GF-D8 (cell line): ENCODE measurements at places on chromosomes 13 and 19.

DNA sequence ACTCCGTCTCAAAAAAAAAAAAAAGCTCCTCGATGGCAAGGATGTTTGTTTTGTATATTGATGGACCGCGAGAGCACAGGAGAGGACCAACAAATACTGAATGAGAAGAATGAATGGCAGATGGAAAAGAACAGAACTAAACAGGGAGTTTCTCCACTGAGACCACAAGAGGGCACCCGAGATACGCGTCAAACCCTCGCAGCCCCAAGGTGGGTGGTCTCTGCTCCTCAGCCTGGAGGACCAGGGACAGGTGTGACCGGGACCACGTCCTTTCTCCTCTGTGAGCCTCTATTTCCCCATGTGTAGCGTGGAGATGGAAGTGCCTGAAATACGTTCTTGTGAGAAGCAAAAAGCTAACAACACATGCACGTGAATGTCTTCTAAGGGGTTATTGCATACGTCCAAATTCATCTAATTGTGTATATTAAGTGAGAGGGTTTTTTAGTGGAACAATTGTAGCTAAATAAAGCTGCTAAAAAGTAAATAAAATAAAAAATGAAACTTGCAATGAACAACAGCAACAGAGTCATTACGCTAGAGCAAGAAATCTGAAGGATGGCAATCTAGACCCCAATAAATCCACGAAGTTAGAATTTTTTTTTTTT is 8.3 kb upstream of the CDC42EP5 start:
- peak; percentile 11 for DNase-seq

DNA sequence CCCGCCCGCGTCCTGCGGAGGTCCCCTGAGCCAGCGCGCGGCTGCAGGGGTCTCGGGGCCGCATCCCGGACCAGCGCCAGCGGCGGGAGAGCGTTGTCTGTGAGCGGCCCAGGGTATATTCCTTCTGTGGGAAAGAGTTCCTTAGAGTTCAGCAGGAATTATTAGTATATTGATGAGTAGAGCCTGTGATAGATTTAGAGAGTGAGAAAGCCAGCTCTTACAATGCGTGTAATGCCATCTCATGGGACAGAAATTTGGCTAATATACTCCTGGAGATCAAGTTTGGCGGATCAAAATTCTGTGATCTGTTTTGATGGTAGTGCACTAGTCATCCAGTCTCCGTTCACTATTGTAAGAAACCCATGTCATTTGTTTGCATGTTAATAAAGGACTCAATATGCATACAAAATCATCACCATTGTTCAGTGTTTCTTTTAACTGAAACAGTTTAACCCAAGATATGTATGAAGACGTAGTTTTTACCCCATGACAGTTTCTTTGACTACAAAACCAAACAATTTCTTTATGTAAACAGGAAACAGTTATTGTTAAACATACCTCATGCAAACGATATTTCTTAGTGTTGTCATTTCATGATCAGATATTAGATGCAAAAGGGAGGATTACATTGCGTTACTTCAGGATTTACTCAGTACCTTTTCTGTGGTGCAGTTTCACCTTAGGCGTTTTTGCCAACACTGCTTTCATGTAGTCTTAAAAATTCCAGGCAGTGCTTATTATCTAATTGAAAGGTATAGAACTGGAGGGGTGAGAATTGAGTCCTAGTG is 9.9 kb downstream of the TNFRSF19 start:
- no peak for DNase-seq

DNA sequence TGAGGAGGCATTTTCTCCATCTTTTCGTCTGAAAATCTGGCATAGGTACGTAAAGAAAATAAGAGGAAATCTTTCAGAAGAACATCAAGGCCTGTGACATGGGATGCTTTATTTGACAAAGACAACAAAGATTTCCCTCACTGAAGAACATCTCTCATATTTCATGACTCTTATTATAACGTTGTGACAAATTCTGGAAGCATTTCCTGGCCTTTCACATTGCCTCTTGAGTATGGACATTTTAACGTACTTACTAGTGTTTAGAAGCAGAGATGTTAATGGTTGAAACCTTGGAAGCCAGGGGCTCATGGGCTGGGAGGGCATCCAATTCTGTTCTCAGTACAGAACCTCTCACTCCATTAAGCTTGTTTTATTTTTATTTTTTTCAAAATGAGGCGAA is 210.8 kb downstream of the DCT start:
- DNase-seq = no peak

- DNase-seq = peak; percentile 59
These were observed 11.2 kb downstream of the PPP6R1 start for GRCh38 chr19:55247621-55248099.

- peak; percentile 42 for DNase-seq
These were observed 8.2 kb downstream of the REX1BD start for GRCh38 chr19:18596752-18597157.
